Thymus (tissue), 14 donors: ENCODE measurements at places on chromosomes 16 and 17. TPM values are rescaled to one million over a fixed set of nuclear protein-coding genes. Genes with fewer than 3 reads are reported as not detected.

ARHGDIG gene
- 0.09 TPM for total RNA-seq

SHCBP1 gene
- 11.1 TPM for total RNA-seq

OR1E1 gene
- total RNA-seq: not detected

HYDIN gene
- 0.33 TPM for total RNA-seq

SLC38A8 gene
- 0.57 TPM for total RNA-seq

ADAM11 gene
- total RNA-seq: 0.33 TPM

- H3K4me1 ChIP-seq: no peaks in the 10 kb centered on the region
- no peak overlapping the region for H3K27ac ChIP-seq
- no peak for DNase-seq
- H3K27me3 ChIP-seq: peaks cover 3% of the 10 kb centered on the region
These were observed 17.6 kb upstream of the NKD1 start for GRCh38 chr16:50530277-50531236.

DNA sequence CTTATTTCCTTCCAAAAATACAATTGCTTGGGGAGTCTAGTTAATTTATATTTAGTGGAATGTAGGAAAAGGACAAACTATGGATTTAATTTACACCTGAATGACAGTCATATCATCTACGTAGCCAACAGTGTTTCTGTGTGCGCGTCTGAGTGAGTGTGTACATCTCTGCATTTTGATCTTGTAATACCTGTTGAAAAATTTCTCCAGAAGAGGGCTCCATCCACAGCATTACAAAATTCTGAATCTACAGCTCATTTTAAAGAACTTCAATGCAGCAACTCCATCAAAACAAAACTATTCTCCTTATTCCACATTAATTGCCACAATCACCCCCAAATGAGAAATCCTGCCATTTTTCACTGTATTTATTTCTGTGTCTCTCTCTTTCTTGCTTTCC, 3.9 kb downstream of the CDH13 start:
- H3K4me1 ChIP-seq: no peaks in the 10 kb centered on the region
- H3K4me3 ChIP-seq: no peak overlapping the region
- no peak overlapping the region for H3K27ac ChIP-seq

DNA sequence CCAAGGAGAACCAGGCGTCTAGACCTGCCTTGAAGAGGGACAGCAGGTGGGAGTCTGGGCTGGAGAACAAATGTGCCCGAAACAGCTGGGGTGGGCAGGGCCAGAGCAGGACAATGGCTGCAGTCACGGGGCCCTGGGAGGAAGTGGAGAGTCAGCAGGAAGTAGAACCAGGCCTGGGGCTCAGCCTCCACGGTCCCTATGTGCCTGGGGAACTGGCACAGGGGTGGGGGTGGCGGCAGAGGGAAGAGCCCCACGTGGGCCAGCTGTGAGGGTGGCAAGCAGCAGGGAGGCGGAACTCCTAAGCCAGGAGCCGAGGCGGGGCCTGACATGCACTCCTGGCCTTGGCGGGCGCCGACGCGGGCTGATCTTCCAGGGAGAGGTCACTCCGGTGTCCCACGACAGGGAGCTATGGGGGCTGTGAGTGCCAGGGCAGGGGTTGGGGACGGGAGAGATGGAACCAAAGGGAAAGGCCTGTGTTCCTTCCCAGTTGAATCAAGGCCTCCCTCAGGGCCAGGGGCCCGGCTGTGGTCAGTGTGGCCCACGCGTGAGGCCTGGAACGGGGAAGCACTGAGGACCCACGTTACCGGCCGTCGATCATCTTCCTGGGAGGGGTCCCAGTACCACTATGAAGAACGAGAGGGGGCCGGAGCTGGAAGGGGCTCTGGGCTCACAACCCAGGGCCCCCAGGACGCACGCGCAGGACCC, 42.7 kb downstream of the TIMM22 start:
- H3K27me3 ChIP-seq: no peaks in the 10 kb centered on the region
- DNase-seq: no peak
- H3K27ac ChIP-seq: peak overlapping the region; percentile 53
- H3K4me3 ChIP-seq: no peak overlapping the region

DNA sequence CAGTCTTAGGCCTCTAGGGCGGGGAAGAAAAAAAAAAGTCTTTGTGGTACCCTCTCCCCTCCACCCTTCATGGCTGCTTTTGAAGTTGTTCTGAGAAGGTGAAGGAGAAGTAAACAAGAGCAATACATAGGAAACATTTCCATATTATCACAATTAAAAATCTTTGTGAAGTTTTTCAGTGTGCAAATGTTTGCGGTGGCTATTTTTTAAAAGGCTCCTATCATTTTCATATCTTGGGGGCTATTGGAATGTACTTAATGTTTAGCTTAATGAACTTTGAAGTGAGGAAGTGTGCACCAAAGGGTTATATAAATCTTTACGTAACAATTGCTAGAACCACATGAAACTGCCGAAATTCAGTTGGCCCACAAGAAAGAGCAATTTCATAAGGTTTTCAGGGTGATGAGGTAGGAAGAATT, 7.6 kb downstream of the NOL11 start:
- peaks cover 86% of the 10 kb centered on the region for H3K36me3 ChIP-seq
- H3K27ac ChIP-seq: peak overlapping the region; percentile 58
- H3K4me3 ChIP-seq: no peak overlapping the region
- peaks cover 17% of the 10 kb centered on the region for H3K4me1 ChIP-seq
- H3K27me3 ChIP-seq: no peaks in the 10 kb centered on the region

DNA sequence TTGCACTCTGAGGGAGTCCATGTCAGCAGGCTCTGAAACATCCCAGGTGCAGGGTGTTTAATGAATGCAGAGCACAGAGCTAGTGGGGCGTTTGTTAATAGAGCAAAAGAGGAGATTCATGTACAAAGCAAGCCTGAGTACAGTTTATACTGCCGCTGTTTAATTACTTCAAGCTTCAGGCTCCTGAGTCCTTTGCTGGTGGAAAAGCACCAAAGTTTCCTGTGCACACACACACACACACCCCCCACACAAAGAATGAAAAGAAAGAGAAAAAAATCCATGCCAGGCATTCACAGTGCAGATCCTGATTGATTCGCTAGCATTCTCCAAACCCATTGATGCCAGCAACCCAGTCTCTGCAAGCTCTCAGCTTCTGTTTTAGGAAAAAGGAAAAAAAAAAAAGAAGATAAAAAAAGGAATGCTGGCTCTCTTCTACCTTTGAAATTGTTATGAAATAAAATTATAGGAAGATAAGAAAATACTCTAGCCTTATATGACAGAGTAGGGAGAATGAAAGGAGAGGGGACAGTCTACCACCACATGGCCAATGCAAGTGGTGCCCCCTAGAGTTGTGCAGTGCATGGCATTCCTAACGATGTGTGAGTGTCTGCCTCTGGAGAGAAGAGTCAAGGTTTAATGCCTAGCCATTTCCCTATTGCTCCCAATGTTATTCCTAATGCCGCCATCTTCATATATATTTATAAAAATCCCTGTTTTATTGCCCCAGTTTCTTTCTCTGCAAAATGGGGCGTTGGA, 216.5 kb downstream of the TMEM114 start:
- H3K36me3 ChIP-seq: no peaks in the 10 kb centered on the region
- H3K27me3 ChIP-seq: no peaks in the 10 kb centered on the region
- no peak overlapping the region for H3K27ac ChIP-seq

DNA sequence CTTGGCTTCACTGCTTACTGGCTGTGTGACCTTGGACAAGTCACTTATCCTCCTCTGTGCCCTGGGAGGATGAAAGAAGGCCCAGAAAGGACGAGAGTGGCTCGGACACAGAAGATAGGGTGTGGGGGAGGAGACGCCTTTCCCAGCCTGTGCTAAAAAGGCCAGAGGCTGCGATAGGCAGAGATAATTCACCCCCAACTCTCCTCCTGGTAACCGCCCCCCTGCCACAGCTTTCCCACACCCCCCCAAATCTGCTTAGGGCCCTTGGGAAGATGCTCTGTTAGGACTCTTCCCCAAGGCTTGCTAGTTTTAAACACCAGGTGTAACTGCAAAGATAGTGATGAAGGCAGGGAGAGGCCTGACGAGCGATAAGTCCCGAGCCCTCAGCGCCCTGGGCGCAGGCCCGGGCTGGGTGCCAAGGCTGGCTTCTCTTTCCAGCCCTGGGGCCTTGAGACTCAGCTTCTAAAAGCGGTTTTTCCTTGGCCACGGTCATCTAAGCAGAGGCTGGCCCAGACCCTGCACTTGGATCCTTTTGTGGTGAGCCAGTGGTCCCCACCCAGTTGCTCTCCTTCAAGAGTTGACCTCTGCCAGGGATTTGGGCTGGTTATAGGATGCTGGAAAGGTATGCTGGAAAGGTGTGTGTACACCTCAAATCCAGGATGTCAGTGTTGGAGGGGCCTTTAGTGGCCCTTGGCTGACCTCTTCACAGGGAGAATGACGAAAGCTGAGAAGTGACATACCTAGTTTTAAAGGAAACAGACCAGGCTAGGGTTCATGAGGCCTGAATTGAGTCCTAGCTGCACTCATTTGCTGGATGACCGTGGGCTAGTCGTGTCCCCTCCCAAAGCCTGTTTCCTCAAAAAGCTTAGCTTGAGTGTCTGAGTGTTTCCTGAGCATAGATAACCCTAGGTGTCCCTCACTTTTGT, 3.4 kb upstream of the PPP1R9B start:
- no peak for DNase-seq
- peaks cover 7% of the 10 kb centered on the region for H3K27me3 ChIP-seq
- H3K27ac ChIP-seq: no peak overlapping the region
- no peaks in the 10 kb centered on the region for H3K36me3 ChIP-seq

DNA sequence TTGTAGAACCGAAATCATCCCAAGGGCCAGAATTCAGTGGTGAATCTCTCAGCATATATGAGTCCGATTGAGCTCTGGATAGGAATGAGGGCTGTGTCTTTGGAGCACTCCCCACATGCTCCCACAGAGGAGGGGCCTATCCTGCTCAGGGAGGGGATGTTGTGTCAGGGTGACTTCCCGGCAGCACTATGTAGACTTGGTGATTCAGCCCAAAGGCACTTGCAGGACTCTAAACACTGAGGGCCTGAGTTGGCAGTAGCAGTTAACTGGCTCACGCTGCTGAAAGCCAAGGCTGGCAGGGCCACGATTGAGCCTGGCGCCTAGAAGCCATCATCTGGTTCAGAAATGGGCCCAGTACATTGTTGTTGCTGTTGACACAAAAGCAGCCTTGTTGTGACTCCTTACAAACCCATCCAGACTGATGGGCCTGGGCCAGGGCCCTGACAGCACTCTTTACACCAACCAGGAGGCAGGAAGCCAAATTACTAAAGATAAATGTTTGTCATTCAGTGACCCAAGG, 31.9 kb downstream of the NMT1 start:
- H3K27ac ChIP-seq: peak overlapping the region; percentile 42
- H3K4me3 ChIP-seq: no peak overlapping the region
- peaks cover 2% of the 10 kb centered on the region for H3K4me1 ChIP-seq
- H3K27me3 ChIP-seq: no peaks in the 10 kb centered on the region

GRCh38 chr16:66574081-66574480, 5.2 kb upstream of the CMTM2 start:
- no peak overlapping the region for H3K27ac ChIP-seq
- DNase-seq: no peak
- no peak overlapping the region for H3K4me3 ChIP-seq
- peaks cover 17% of the 10 kb centered on the region for H3K4me1 ChIP-seq
- no peaks in the 10 kb centered on the region for H3K36me3 ChIP-seq
- no peaks in the 10 kb centered on the region for H3K27me3 ChIP-seq
